ENCODE measurements at places on chromosomes 16 and 17. TPM values are rescaled to one million over a fixed set of nuclear protein-coding genes. Genes with fewer than 3 reads are reported as not detected.

DNA sequence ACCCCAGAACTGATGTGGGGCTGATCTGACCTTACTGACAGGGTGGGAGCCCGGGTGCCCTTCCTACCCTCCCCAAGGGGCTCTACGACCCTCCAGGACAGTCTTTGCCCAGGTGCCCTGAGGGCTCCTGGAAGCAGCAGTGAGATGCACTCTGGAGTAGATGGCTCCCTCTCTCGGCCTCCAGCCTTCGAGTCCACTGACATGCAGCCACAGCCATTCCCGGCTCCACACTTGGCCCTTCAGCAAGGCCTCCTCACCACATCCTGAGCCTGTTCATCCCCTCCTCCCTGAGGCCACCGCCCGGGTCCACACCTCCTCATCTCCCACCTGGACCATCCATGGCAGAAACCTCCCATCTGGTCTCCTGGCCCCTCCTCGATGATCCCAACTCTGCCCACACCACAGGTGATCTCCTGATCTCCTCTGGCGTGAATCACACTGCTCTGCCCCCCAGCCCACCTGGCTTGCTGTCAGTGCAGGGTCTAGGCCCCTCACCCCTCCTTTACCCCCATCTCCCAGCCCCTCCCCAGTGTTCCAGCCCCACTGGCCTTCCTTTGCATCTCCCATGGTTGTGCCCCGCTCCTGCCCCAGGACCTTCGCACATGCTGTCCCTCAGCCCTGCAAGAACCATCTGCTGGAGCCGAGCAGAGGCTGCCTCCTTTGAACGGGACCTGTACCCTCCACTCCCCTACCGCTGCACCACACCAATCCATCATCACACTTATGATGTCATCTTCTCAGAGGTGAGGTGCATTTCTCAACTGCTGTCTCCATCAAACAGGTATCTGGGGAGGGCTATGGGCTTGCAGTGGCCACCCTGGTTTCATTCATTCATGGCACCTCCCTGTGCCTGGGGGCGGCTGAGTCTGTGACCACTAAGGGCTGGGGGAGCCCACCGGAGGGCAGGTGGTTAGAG lies 44.7 kb downstream of the SOCS1 start:
- no peak overlapping the region for H3K4me3 ChIP-seq
- H3K27ac ChIP-seq: no peak overlapping the region
- H3K36me3 ChIP-seq: no peaks in the 10 kb centered on the region
- no peak for DNase-seq
- H3K4me1 ChIP-seq: peaks cover 2% of the 10 kb centered on the region

DNA sequence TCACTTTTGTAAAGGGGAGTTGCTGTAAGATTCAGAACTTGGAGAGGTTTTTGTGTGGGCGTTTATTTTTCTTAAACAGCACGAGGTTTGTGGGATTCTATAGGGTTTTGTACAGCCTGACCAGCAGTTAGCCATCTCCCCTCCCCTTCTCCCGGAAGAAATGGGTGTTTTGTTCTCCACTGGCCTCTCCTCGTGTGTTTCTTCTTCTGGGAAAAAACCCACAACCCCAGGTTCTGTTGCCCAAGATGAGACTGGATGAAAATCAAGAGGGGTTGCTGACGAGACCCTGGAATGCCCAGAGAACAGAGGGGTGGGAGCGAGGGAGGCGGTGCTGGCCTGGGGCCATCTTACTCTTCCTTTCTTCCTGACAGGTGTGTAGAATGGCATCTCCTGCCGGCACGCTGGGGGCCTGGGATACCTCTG lies 186.1 kb downstream of the MSI2 start:
- H3K27ac ChIP-seq: peak overlapping the region; percentile 69
- peak overlapping the region; percentile 31 for H3K4me3 ChIP-seq

DNA sequence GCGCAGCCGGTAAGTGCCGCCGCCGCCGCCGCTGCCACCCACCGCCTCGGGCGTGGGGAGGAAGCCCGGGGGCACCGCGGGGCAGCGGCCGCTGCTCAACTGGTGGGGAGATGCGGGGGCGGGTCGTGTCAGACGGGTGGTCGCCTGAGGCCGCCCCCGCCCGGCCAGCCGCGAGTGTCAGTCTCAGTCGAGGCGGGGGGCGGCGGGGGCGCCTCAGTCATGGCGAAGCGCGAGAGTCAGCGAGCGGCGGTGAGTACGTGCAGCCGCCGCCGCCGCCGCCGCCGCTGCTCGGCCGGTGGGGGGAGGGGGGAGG lies 76.2 kb downstream of the CHD9 start:
- DNase-seq: no peak
- no peak overlapping the region for H3K4me3 ChIP-seq
- H3K27me3 ChIP-seq: no peaks in the 10 kb centered on the region

DNA sequence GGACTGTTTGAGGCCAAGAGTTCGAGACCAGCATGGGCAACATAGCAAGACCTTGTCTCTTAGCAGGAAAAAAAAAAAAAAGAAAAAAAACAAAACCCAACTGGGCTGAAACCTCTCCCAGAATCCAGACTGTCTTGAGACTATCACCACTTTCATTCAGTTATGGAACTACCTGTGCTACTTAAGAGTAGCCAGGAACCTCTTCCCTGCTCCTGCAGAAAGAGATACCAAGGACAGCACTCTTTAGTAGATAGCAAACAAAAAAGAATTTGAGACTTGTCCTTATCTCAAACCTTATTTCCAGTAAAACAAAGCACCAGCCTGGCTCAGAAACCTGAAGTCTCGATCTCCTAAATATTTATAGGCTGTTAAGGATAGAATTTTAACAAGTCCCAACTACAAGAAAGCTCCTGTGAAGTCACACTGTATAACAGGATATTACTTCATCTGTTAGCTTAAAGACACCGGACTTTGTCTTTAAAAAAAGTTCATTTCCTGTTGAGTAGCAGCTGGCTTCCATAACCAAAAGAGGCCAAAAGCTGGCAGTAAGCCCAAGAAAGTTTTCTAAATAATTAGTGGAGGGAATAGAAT lies 5.1 kb downstream of the CDR2 start:
- H3K4me1 ChIP-seq: peaks cover 77% of the 10 kb centered on the region
- no peaks in the 10 kb centered on the region for H3K27me3 ChIP-seq
- DNase-seq: peak; percentile 73
- H3K27ac ChIP-seq: peak overlapping the region; percentile 61
- peak overlapping the region; percentile 68 for H3K4me3 ChIP-seq

- H3K36me3 ChIP-seq: no peaks in the 10 kb centered on the region
- DNase-seq: no peak
- H3K27me3 ChIP-seq: no peaks in the 10 kb centered on the region
Measured at GRCh38 chr17:63519972-63520882, 2.9 kb upstream of the KCNH6 start.

PMM2 gene
- 33.9 TPM for total RNA-seq

KRT20 gene
- not detected for total RNA-seq

GRCh38 chr16:27962197-27962596 lies 101.3 kb downstream of the GSG1L start:
- no peak for DNase-seq
- no peaks in the 10 kb centered on the region for H3K36me3 ChIP-seq
- H3K4me1 ChIP-seq: no peaks in the 10 kb centered on the region
- no peak overlapping the region for H3K4me3 ChIP-seq
- H3K27ac ChIP-seq: no peak overlapping the region
- no peaks in the 10 kb centered on the region for H3K27me3 ChIP-seq

GRCh38 chr17:11094331-11094730 lies 146.7 kb upstream of the SHISA6 start:
- H3K27me3 ChIP-seq: no peaks in the 10 kb centered on the region
- H3K36me3 ChIP-seq: no peaks in the 10 kb centered on the region
- DNase-seq: no peak
- no peak overlapping the region for H3K27ac ChIP-seq
- H3K4me3 ChIP-seq: no peak overlapping the region
- H3K4me1 ChIP-seq: no peaks in the 10 kb centered on the region

KRTAP3-2 gene
- not detected for total RNA-seq

CRYBA1 gene
- not detected for total RNA-seq

DNA sequence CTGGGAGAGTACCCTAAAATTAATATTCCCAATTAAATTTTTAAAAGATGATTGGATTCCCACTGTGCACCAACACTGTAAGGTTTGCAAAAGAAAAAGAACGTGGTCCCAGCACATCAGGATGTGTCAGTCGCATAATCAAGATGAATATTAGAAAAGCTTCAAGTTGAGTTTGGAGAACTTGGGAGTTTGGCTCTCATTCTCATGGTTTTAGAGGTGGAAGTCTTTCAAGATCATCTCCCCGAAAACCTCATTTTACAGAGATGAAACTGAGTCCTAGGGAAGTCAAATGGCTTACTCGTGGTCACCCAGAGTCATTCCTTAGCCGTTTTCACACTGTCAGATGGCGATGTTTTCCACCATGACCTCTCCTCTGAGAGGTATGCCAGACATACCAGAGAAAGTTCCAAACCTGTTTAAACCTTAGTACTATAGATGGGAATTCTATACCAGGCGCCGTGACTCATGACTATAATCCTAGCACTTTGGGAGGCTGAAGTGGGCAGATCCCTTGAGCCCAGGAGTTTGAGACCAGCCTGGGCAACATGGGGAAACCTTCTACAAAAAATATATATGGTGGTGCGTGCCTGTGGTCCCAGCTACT lies 1.2 kb downstream of the SEC14L1 start:
- H3K4me1 ChIP-seq: peaks cover 65% of the 10 kb centered on the region
- H3K36me3 ChIP-seq: peaks cover 31% of the 10 kb centered on the region
- no peaks in the 10 kb centered on the region for H3K27me3 ChIP-seq
- DNase-seq: no peak
- peak overlapping the region; percentile 94 for H3K27ac ChIP-seq
- H3K4me3 ChIP-seq: peak overlapping the region; percentile 90

DNA sequence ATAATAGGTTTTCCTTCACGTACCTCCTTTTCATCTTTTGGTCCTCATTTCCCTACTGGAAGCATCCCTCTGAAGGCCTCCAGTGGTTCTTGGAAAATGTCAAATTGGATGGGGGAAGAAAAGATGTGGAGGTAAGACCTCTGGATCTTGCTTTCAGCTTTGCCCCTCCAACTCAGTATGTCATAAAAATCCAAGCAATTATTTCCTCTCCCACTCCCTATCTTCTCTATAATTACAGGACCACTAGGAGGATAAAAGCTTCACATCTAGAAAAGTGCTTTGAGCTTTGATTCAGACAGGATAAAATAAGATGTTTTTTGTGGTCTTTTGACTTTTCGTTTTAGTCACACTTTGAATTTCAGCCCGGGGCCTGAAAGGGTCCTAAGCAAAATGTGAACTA lies 1.7 kb downstream of the TTLL6 start:
- H3K36me3 ChIP-seq: no peaks in the 10 kb centered on the region
- peaks cover 37% of the 10 kb centered on the region for H3K27me3 ChIP-seq
- DNase-seq: no peak
- no peak overlapping the region for H3K27ac ChIP-seq
- H3K4me3 ChIP-seq: no peak overlapping the region

HSD11B2 gene
- total RNA-seq: not detected

- H3K27ac ChIP-seq: no peak overlapping the region
- no peaks in the 10 kb centered on the region for H3K27me3 ChIP-seq
- no peak for DNase-seq
- peak overlapping the region; percentile 94 for H3K4me3 ChIP-seq
- H3K36me3 ChIP-seq: peaks cover 37% of the 10 kb centered on the region
- peaks cover 34% of the 10 kb centered on the region for H3K4me1 ChIP-seq
Measured at GRCh38 chr17:68513932-68514331, 1.7 kb downstream of the PRKAR1A start.

GRCh38 chr17:73156887-73157520 lies 7.8 kb upstream of the SSTR2 start:
- no peak overlapping the region for H3K27ac ChIP-seq
- no peaks in the 10 kb centered on the region for H3K4me1 ChIP-seq
- DNase-seq: no peak
- H3K4me3 ChIP-seq: no peak overlapping the region
- H3K36me3 ChIP-seq: no peaks in the 10 kb centered on the region

EIF3C gene
- total RNA-seq: 182 TPM

GRCh38 chr16:15899538-15900100 lies 11.2 kb upstream of the CEP20 start:
- H3K27ac ChIP-seq: no peak overlapping the region
- H3K27me3 ChIP-seq: no peaks in the 10 kb centered on the region
- no peaks in the 10 kb centered on the region for H3K4me1 ChIP-seq
- DNase-seq: no peak
- H3K36me3 ChIP-seq: no peaks in the 10 kb centered on the region
- H3K4me3 ChIP-seq: no peak overlapping the region

CNGB1 gene
- total RNA-seq: not detected

SLC16A13 gene
- 3.8 TPM for total RNA-seq

OR3A3 gene
- total RNA-seq: not detected

CEMP1 gene
- total RNA-seq: 0.27 TPM

GRCh38 chr17:75242461-75243042 lies 18.9 kb downstream of the GGA3 start:
- peak overlapping the region; percentile 53 for H3K27ac ChIP-seq
- peaks cover 79% of the 10 kb centered on the region for H3K36me3 ChIP-seq
- no peaks in the 10 kb centered on the region for H3K27me3 ChIP-seq
- H3K4me3 ChIP-seq: no peak overlapping the region
- H3K4me1 ChIP-seq: peaks cover 7% of the 10 kb centered on the region
- no peak for DNase-seq

RNF43 gene
- 3.3 TPM for total RNA-seq

GRCh38 chr16:20774703-20775362 lies 11.0 kb downstream of the ACSM3 start:
- H3K27me3 ChIP-seq: no peaks in the 10 kb centered on the region
- no peak overlapping the region for H3K4me3 ChIP-seq
- H3K27ac ChIP-seq: no peak overlapping the region
- no peaks in the 10 kb centered on the region for H3K4me1 ChIP-seq
- DNase-seq: peak; percentile 24

HASPIN gene
- 0.27 TPM for total RNA-seq

DNA sequence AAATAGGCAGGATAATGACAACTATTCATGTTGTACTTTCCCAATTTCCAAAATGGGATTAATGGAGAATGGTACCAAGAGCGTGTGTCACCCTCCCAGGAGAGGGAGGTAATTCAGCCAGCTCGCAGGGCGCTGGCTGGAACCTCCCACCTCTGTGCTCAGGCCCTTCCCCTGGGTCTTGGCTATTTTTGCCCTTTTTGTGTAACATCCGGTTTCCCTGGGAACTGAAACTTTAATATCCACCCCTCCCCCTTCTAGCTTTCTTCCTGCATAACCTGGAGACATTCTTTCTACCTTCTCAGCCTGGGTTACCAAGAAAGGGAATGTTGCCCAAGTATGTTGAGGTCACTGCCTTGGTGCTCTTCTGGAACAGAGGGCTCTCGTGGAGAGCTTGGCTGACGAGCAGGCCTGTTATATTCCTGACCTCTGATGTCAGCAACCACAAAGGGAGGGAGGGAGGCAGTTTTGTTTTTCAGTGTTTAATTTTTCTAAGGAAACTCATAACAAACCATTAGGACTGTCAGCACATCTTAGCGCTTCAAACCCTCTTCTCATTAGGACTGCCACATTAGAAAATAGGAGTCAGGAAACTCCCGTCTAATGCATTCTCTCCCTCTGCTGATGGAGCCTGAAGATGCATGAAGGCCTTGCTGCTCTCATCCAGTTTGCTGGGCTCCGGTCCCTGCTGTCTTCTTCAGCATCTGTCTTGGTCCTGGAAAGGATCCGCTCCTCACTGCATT lies 25.6 kb downstream of the ITGB3 start:
- no peak for DNase-seq
- H3K4me1 ChIP-seq: no peaks in the 10 kb centered on the region
- H3K36me3 ChIP-seq: no peaks in the 10 kb centered on the region
- H3K27ac ChIP-seq: no peak overlapping the region
- no peaks in the 10 kb centered on the region for H3K27me3 ChIP-seq

- no peak overlapping the region for H3K4me3 ChIP-seq
- DNase-seq: no peak
- H3K27ac ChIP-seq: no peak overlapping the region
- H3K36me3 ChIP-seq: no peaks in the 10 kb centered on the region
Measured at GRCh38 chr17:34781571-34782108, 179.6 kb downstream of the CCT6B start.

Measured in CD4-positive, CD25-positive, alpha-beta regulatory T cell (primary cell).